ENCODE measurements at places on chromosomes 5 and 9. TPM values are rescaled to one million over a fixed set of nuclear protein-coding genes. Genes with fewer than 3 reads are reported as not detected.

DNA sequence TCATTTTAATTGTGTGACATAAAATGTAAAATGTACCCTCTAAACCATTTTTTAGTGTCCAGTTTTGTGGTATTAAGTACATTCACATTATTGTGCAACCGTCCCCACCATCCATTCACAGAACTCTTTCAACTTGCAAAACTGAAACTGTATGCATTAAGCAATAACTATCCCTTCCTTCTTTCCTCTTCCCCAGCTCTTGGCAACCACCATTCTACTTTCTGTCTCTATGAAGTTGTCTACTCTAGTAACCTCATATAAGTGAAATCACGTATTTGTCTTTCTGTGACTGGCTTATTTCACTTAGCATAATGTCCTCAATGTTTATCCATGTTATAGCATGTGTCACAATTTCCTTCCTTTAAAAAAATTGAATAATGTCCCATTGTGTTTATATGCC, 142.4 kb downstream of the C9orf152 start:
- DNase-seq = peak; percentile 92

DNA sequence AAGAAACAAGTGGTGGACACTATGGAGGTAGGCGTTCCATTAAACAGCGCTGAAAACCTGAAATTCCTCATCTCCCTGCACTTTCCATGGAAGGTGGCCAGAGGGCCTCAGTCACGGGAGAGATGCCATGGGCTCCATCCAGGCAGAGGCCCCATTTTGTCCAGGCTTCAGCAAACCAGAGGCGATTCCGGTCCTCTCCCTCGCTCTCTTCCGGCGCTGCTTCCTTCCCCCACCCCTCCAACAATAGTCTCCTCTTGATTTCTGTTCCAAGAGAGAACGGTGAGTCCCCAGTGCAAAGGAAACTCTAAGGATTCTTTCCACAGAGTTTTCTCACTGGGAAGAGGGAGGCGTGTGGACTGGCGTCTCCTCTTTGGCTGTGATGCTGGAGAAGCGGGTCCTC, 7.5 kb downstream of the ZNF366 start:
- no peak for DNase-seq

GRCh38 chr9:84404095-84404686, 63.6 kb upstream of the SLC28A3 start:
- DNase-seq = peak; percentile 30

DNA sequence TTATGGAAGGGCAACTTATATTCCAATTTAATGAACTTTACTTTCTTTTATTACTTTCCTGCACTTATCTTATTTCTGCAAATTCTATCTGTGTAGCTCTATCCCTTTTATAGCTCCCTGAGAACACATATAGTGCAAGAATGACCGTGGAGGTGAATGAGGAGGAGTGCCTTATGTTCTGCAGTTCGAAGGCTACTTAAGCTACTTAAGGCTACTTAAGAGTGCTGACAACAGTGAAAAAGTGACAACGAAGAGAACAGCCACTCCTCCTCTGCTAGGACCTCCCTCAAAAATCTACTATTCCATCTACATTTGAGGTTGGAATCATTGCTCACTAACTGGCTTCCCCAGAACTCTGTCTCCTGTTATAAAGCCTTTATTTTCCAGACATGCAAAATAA, 1365.7 kb upstream of the C9orf72 start:
- DNase-seq = no peak

GRCh38 chr5:96084874-96085506, 123.3 kb upstream of the ELL2 start:
- DNase-seq = no peak

DNA sequence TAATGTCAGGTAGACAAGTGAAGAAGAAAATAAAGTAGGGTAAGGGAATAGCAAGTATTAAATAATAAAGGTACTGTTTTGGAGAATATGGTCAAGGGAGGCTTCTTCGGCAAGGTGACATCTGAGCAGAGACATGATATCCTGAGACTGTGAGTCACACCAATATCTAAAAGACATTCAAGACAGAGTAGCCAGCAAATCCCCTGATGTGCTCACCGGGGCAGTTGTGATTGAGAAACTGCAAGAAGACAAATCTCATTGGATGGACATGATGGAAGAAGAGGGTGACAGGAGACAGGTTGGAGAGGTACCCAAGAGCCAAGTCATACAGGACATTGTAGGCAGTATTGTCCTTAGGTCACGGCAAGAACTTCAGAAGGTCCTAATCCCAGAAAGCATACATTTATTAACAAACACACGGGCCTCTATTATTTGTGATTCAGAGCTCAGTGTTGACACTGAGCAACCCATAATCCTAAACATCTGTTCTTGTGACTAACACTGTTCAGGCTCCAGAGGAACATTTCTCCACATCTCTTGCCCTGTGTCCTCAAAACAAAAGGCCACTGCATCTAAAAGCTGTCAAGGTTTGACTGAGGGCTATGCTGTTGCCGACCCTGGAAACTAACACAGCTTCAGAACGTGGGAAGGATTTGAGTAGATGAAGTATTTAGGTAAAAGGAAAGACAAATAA, 258.7 kb upstream of the CLINT1 start:
- DNase-seq = peak; percentile 31

Gene RABEPK
- 20.0 TPM for polyA plus RNA-seq

All from cardiac muscle cell (in vitro differentiated cells and primary cell).